ENCODE measurements at places on chromosomes 6 and 20.

GRCh38 chr6:77548190-77548589, 84.9 kb upstream of the HTR1B start:
- no peak for DNase-seq

DNA sequence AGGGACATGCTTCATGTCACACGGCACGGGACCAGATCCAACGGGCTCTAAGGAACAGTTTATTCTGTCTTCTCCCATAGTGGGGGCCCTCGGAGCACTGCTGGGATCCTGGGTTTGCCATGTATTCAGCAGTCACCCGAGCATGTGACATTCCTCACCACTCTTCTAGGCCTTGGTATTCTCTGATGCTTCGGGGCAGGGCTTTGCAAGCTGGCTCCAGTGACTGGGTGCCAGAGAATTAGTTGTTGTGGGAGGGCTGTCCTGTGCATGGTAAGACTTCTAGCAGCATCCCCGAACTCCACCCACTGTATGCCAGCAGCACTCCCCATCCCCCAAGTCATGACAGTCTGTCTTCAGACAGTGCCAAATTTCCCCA, 5.4 kb downstream of the CCN5 start:
- peak; percentile 71 for DNase-seq

DNA sequence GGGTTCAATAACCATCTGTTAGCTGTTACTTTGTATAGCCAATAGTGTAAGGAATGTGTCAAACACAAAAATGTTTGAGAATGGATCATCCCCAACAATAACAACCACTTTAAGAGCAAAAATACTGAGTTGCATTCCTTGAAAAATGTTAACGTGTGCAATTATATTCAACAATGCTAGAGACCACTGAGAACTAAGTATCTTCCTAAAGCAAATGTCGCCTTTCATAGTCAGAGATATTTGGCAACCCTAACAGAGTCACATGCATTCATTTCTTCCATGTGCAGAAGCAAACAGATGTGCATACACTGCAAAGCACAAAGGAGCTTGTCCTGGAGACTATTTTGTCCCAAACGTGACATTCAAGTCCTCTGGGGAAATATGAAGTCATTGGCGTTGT, 448.6 kb downstream of the GJA1 start:
- DNase-seq: no peak

DNA sequence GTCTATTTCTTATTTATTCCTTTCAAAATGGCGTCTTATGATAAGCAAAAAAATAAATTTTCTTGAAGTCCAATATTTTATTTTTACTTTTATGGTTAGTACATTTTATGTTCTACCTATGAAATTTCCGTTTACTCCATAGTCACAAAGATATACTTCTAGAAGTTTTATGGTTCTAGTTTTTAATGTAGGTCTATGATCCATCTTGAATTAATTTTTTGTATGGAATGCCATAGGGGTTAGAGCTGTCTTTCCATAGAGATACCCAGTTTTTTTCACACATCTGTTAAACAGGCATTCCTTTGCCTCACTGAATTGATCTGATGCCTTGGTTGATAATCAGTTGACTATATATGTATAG, 24.9 kb upstream of the ASIP start:
- no peak for DNase-seq

GRCh38 chr6:142378138-142378875, 76.5 kb downstream of the ADGRG6 start:
- peak; percentile 62 for DNase-seq

- DNase-seq: no peak
Observed at GRCh38 chr20:9444921-9445320, 69.5 kb upstream of the LAMP5 start.

DNA sequence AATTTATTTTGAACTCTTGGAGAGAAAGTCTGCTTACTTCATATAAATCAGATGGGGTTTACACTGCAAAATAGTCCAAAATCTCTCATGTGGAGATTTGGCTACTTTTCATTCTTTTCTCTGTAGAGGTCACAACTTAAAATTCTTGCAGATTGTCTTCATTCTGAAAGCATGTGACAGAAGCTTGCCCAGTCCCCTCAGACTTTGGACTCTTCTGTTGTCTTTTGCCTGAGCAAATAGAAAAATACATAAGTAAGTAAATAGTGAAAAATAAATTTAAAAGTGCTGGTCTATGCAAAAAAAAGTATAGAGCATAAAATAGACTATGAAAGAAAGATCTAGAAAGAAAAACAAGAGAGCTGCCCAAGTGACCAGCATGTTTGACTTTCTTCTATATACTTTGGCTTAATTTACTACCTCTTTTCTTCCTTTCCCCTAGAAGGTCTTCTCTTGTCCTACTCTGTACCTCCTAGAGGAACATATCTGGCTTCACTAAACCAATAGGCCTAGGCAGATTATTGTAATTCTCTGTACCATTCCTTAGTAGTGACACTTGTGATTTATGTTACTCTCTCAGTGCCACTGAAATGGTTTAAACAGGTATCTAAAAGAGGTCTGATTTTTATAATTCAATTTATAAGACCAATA, 260.9 kb downstream of the TENT5A start:
- DNase-seq: no peak

DNA sequence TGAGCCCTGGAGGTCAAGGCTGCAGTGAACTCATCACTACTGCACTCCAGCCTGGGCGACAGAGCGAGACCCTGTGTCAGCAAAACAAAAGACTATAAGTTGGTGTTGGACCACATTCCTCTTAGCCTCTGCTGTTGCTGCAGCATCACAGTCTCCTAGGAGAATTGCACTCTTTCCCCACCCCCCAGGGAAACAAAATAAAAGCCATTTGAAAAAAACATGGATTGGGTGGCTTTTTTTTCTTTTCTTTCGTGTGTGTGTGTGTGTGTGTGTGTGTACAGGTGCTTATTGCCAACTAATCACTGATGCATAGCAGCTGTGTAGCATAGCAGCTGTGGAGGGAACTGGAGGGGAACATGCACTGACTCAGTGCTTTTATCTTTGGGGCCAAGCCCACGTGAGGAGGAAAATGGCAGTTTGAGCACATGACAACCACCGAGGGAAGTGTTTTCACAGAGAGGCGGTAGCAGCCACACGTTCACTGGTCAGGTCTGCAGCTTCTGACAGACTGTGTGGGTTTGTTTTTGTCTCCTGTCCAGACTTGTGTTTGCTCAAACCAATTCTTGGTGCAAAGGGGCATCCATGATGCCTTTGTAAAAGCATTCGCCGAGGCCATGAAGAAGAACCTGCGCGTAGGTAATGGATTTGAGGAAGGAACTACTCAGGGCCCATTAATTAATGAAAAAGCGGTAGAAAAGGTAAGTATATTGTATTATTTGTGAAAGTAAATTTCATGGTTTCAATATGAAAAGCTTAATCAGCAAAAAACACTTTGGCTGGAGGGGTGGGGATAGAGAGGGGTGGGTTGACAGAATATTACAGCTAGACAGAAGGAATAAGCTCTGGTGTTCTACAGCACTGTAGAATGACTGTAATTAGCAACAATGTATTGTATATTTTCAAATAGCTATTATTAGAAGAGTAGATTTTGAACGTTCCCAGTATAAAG, 27.7 kb downstream of the ALDH5A1 start:
- peak; percentile 31 for DNase-seq

DNA sequence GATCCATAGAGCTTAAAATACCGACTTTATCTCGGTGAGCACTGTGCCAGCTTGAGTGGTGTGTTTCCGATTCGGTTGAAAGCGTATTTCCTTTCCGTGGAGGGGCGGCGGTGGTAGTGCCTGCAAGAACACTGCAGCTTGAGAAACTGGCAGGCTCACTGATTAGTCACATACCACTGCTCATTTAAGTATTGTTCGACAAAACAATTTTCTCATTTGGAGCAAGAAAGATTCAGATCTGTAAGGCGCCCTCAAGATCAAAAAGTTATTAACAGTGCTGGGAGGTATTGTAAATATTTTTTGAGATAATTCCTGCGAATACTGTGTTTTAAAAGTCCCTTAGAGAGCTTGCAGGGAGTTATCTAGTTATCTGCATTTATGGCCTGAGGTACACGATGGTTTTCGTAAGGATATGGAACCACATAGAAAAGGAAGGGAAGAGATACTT, 1.3 kb downstream of the MAPK14 start:
- peak; percentile 84 for DNase-seq

DNA sequence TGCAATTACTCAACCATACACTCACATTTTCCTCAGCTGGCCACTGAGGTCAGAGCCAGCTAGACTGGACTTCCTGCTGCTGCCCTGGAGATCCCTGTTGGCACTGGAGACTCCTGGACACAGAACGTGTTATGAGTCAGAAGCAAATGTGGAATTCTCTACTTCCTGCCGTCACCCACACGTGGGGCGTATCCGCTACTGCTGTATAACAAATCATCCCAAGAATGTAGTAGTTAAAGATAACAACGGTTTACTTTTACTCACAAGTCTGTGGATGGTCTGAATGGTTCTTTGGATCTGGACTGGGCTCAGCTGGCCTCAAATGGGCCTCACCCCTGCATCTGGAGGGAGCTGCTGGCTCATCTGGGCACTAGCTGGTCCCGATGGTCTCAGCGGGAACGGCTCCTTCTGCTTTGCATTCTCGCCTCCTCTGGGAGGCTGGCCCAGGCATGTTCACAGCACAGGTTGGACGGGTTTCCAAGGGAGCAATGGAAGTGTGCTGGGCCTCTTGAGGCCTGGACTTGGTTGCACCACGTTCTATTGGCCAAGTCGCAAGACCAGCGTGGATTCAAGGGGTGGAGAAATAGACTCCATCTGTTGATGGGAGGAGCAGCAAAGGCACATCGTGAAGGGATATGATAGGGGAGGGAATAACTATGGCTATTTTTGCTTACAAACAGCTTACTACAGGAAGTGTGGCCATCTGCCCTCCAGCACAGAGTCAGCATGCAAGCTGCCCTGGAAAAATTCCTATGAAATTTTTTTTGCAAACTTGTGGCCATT, 118.5 kb downstream of the SNX5 start:
- DNase-seq: peak; percentile 99

- no peak for DNase-seq
Observed at GRCh38 chr6:144477856-144478255, 192.7 kb downstream of the UTRN start.
